ENCODE measurements at places on chromosomes 6 and 20. TPM values are rescaled to one million over a fixed set of nuclear protein-coding genes. Genes with fewer than 3 reads are reported as not detected.

Gene VSTM2L
- 1.8 TPM for polyA plus RNA-seq

Gene OLIG3
- not detected for polyA plus RNA-seq

Gene SLC22A7
- 0.30 TPM for polyA plus RNA-seq

Gene GGTLC1
- not detected for polyA plus RNA-seq

Gene PLAGL1
- 64.1 TPM for polyA plus RNA-seq

Gene VTA1
- polyA plus RNA-seq, result 77.6 TPM

Gene FABP7
- not detected for polyA plus RNA-seq

Gene RAD21L1
- not detected for polyA plus RNA-seq

Gene ADGRB3
- 4.3 TPM for polyA plus RNA-seq

Gene CALHM4
- 0.58 TPM for polyA plus RNA-seq

Gene GNAS-AS1
- polyA plus RNA-seq, result 1.6 TPM

Data from left renal cortex interstitium (tissue), 4 donors.